ENCODE measurements at places on chromosomes 5 and 9.

- no peak for DNase-seq
Measured at GRCh38 chr5:318341-318897, 3.1 kb upstream of the AHRR start.

DNA sequence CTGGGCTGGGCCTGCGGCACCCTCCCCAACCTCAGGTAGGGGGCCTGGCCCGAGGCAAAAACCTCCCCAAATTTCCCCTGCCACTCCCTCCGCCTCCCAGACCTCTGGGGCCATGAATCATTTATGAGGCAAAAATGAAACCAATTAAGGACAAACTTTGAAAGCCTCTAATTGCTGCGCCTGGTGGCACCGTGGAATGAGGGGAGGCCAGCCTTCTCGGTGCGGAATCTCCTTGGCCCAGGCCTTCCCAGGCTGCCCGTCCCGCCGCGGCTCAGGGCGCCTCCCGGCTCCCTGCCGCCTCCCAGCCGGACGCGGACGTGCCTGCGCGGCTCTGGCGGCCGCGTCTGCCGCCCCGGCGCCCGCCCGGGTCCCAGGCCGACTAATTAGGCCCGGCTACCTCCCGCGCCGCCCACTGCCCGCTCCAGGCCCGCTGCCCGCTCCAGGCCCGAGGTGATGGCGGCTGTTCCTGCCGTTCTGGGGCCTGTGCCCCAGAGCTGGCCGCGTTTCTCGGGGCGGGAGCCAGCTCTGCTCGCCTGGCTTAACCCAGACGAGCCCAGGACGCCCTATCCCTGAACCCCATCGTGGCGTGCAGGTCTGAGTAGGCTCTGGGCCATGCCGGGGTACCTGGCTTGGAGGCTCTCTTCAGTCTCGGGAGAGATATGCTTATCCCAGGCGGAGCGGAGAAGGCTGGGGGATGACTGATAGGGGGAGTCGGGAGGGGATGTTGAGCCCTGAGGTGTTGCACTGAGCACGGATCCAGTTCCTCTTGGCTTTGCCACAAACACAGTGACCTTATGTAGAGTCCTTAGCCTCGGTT is 20.1 kb downstream of the CXXC5 start:
- no peak for DNase-seq

GRCh38 chr5:16943846-16944678 is 8.0 kb upstream of the MYO10 start:
- DNase-seq, result no peak

GRCh38 chr9:113895526-113895925 is 19.4 kb downstream of the ZNF618 start:
- DNase-seq, result no peak

DNA sequence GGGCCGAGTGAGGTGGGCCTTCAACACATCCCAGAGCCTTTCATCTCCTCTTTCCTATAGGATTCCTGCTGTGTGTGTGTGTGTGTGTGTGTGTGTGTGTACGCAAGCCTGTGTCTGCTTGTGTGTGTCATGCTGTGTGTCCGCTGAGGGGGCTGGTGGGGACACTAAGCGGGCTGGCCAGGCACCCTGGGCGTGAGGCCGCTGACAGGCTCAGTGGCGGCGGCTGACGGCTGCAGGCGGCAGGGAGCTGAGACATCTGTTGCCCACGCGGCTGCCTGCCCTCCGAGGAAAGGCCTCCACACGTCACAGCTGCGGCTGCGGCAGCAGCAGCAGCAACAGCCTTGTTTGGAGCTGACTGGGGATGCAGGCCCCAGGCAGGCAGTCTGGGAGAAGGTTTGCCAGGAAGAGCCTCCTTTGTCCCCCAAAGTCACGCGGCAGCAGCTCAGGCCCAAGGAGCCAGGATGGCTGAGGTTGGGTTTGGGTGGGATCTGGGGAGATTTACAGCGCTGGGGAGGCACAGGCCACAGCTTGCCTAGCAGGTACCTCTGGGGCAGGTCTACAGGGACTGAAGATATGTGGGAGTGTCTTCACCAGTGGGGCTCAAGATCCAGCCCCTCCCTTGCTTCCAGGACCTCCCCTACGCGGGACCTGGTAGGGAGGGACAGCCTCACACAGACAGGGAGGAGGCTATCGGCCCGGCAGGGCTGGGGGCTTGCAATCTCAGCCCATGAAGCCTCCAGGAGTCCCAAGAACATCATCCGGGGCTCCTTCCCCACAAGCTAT is 1.8 kb downstream of the PDLIM4 start:
- no peak for DNase-seq

- DNase-seq, result no peak
Measured at GRCh38 chr9:87102126-87102525, 154.8 kb upstream of the GAS1 start.

- no peak for DNase-seq
Measured at GRCh38 chr9:19457693-19458009, 48.8 kb downstream of the ACER2 start.

GRCh38 chr5:6373081-6373846 is 5.1 kb downstream of the MED10 start:
- DNase-seq, result no peak

DNA sequence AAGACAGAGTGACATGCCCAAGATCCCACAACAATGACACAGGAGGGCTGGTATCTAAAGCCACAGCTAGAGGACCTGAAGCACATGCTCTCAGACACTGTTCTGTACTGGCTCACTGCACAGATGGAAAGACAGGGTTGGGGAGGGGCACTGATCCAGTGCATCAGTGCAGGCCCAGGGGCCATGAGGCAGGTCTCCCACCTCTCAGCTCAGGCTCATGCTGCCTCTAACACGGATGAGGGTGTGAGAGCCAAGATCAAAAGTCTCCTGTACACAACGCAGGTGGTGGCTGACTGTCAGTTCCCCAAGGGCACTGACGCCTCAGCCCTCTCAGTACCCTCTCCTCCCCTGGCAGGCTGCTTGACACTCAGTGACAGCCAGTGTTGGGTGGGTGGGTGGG is 10.9 kb downstream of the RAPGEF1 start:
- DNase-seq, result no peak

GRCh38 chr5:5467737-5468136 is 45.3 kb downstream of the ICE1 start:
- no peak for DNase-seq

DNA sequence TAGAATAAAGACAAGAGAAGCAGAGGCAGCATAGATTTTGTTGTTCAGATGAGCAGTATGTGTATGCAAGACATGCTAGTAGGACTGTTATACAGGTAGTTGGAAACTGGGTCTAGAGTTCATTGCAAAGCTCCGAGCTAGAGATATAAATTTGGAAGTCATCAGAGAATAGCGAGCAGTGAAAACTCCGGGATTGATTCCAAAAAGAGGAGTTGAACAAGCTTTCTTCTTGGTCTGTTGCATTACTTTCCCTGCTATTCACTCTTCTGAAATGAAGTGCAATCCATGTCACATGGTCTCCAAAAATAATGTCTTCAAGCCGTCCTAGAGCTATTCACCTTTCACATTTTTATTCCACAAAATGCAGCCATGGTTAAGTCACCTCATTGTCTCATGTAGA is 67.9 kb upstream of the ZNF462 start:
- DNase-seq, result no peak

DNA sequence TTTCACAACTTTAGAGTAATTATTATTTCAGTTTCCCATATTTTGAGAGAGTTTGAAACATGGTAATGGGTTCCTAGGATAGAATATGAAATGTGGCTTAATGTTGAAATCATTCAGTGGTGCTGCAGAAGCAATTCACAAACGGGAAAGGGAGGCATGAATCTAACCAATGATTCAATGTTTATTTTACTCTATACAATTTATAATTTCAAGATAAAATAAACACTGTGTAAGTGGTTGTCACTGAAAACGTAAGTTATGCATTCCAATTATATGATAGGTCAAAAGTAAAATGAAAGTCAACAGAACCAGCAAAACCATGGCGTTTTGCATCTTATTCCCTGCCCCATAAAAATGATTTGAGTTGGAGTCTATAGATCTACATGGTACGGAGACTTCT is 1207.1 kb upstream of the CDH18 start:
- no peak for DNase-seq

DNA sequence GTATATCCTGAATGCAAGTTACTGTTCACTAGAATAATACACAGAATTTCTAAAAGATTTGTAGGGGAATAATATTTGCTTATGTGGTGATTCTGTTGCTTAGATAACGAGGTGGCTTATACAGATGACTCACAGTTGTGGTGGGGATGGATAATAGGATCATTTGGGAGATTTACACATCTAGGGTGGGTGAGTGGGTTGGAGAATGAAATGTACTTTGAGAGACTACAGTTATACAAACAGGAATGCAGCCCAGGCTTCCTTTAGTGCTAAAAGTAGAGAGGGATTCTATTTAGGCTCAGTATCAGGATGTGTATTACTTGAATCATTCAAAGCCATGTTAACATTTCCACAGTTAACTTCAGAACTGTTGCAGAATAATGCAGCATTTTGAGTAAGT is 1.8 kb downstream of the CTXN3 start:
- DNase-seq, result no peak

DNA sequence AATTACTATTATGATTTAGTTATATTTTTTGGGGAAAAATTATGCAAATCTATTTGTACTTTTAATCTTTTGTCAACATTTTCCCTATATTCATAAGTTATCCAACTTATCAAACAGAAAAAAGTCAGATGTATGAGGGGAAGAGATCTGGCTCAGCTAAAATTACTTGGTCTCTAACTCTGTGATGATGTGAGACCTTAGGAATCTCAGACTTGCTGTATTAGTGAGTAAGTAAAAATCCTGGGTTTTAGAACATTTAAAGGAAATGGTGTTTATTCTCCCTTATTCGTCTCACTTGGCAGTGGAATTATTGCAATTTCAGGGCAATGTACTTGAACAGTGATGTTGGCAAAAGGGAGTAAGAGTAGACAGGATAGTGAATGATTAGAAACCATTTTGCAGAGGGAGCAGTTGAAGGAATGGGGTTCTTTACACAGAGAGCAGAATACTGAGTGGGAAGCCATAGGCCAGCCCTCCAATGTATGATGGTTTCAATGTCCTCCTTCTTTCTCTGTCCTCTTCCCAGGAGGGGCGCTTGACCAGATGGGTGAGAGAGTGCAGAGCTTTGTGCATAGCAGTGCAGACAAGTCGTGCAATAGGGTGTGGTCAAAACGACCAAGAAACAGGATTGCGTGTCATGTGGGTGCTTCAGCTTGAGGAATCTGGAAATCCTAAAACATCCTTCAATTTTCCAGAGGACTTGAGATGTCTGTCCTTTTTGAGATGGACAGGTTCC is 91.7 kb downstream of the TENT4A start:
- no peak for DNase-seq

DNA sequence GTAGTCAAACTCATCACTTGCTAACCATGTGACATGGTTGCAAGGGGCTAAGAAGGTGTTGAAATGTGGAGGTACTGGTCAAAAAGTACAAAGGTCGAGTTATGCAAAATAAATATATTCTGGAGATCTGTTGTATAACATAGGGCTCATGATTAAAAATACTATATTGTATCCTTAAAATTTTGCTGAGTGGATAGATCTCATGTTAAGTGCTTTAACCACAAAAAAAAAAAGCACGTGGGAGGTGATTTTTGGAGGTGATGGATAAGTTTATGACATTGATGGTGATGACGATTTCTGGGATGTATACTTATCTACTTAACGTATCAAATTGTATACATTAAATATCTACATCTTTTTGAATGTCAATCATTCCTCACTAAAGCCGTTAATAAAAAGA is 96.2 kb upstream of the PAPPA start:
- DNase-seq, result no peak

DNA sequence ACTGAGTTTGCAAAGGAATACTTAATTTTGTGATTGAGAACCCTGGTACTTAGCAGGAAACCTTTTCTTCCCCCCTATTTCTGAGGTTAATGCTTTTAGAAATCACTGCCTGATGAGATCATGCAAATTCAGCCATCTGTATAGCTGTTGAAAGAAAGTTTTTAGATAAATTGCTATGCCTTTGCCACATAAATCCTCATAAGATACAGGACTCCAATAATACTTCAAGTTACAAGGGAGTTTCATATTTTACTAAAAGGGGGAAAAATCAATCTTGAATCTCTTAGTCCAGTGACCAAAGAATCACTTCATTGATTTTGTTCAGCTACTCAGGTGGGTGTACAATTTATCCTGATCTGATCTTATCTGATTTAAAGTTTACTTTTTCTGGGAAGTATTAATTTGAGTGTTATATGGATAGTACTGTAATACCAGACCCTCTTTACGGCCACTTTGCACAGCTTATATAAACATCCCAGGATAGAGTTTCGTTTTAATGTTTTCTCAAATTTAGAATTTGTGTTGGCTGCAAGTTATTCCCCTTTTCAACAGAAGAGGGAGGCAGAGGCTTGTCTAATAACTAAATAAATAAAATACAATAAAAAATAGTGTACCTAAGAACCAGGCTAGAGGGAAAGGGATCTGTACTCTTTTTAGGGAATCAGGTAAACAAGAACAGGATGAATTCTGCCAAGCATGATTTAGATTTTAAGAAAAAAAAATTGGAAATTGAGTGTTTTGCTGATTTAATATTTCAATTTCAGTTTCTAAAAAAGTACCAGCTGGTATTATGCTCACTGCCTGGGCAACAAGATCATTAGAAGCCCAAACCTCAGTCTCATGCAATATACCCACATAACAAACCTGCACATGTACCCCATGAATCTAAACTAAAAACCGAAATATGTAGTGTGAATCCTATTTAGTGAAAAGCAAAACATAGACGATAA is 69.1 kb downstream of the PSAT1 start:
- DNase-seq, result no peak

DNA sequence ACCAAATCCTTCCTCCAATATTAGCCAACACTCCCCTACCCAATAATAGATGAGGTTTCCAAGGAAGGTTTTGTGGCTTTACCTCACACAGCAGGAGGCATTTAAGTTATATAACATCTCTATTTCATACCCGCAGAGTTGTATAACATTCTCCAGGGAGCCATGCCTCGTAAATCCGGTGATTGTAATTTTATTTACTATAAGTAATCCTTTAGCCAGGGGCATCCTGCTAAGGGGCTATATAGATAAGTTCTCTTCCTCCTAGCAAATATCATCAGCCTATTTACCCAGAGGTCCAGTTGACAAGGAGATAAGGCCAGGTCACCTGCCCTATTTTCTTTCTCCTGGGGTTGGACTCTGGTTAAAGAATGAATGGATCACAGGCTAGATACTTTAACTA is 2051.0 kb downstream of the EFNA5 start:
- no peak for DNase-seq

- no peak for DNase-seq
Measured at GRCh38 chr5:111765613-111766571, 8.9 kb upstream of the NREP start.

DNA sequence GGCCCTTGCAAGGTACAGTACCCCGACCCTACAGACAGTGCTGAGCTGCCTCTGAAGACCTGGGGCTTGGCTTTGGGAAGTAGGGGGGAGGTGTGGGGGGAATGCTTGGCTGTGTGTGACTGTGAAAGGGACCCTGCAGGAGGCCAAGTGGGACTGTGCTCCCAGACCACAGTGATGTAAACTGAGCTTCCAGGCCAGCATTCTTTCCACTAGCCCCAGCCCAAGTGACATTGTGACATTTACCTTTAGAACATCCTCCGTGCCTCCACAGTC is 31.2 kb downstream of the HMCN2 start:
- no peak for DNase-seq

GRCh38 chr9:98797491-98797890 is 1.1 kb upstream of the ANKS6 start:
- DNase-seq, result no peak
